MCF 10A (cell line): ENCODE measurements at places on chromosomes 1 and 21. TPM values are rescaled to one million over a fixed set of nuclear protein-coding genes. Genes with fewer than 3 reads are reported as not detected.

GRCh38 chr1:19644681-19645410 lies 735 bp downstream of the NBL1 start:
- H3K36me3 ChIP-seq: peaks cover 7% of the 10 kb centered on the region
- DNase-seq: peak; percentile 34
- no peaks in the 10 kb centered on the region for H3K27me3 ChIP-seq
- H3K4me3 ChIP-seq: peak overlapping the region; percentile 92

Gene CTSK
- 6.2 and 6.4 TPM in 2 replicates for total RNA-seq

DNA sequence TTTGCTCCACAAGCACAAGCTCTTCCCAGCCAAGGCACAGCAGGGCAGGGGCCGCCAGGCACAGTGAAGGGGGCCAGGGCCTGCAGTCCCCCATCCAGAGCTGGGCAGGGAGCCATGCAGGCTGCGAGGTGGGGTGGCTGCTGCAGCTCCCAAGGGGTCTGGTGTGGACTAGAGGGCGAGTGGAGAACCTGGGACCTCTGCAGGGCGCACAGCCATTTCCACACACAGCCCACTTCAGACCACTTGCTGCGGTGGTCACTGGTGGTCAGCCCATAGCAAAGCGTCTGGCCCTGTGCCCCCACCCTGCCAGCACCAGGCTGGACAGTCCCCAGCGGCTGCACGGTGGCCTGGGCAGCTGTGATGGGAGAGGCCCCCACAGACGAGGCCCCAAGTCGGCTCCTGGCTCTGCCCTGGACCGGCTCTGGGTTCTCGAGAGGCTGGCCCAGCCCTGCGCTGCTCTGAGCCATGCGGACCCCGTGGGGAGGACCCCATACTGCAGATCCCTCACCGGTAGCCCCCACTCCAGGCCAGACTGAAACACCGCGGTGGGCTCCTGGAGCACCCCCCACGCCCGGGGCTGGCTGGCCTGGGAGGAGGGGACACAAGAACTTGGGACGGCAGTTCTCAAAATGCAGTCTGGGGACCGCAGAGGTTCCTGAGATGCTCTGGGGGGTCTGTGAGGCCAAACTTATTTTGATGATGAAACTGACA lies 47.1 kb upstream of the COL6A2 start:
- DNase-seq: no peak
- no peak overlapping the region for H3K4me3 ChIP-seq
- no peaks in the 10 kb centered on the region for H3K27me3 ChIP-seq
- no peaks in the 10 kb centered on the region for H3K36me3 ChIP-seq

Gene FCRL6
- total RNA-seq: not detected in 2 replicates

- DNase-seq: no peak
- peaks cover 54% of the 10 kb centered on the region for H3K27me3 ChIP-seq
- H3K36me3 ChIP-seq: no peaks in the 10 kb centered on the region
- no peak overlapping the region for H3K4me3 ChIP-seq
Measured at GRCh38 chr1:20010016-20010415, 30.6 kb upstream of the PLA2G2A start.

Gene RGSL1
- not detected in 2 replicates for total RNA-seq
